Sigmoid colon (tissue), 7 donors: ENCODE measurements at places on chromosomes 12 and 14. TPM values are rescaled to one million over a fixed set of nuclear protein-coding genes. Genes with fewer than 3 reads are reported as not detected.

- DNase-seq, result no peak
Observed at GRCh38 chr12:111173836-111174235, 195.1 kb downstream of the PHETA1 start.

GRCh38 chr14:75427482-75428229 is at the start of gene JDP2:
Gene JDP2, plus strand, starts transcription at chr14:75428022. Its CDS starts 9,899 bp downstream, at chr14:75437921.
- peak; percentile 98 for DNase-seq

DNA sequence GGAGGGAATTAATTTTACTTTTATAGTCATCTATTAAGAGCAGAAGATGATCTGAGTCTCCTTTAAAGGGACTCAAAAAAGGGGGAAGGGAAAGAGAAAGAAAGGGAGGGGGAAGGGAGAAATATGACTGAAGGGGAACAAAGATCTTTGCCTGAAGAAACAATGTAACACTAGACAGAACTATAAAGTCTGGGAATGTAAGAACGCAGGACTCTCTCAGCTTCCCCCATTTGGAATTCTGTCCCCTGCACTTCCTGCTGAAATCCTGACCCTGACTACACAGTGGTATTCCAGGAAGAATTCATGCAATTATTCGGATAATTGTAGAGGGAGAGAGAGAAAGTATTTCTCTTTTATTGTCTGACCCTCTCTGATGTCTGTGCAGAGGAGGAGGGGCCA is 8.6 kb upstream of the HOXC11 start:
- no peak for DNase-seq

DNA sequence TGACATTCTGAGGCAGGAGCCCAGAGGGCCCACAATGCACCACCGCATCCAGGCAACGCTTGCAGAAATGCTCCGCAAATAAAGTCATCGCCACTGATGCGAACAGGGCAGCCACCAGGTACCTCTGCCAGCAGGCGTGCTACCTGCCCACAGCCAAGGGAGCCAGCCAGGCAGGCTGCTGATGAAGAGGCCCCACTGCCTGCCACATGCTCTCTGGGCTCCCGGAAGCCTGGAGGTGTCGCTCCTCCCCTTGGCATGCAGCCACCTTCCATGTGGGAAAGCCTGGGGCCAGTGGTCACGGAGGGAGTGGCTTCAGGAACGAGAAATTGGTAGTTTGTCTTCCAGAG is 14.7 kb downstream of the GPR132 start:
- peak; percentile 63 for DNase-seq

- no peak for DNase-seq
Observed at GRCh38 chr14:34098045-34098984, 147.4 kb upstream of the EGLN3 start.

GRCh38 chr12:95918194-95918993 is 24.0 kb downstream of the CCDC38 start:
- DNase-seq, result no peak

- no peak for DNase-seq
Observed at GRCh38 chr12:129861951-129862350, 41.9 kb downstream of the TMEM132D start.

DNA sequence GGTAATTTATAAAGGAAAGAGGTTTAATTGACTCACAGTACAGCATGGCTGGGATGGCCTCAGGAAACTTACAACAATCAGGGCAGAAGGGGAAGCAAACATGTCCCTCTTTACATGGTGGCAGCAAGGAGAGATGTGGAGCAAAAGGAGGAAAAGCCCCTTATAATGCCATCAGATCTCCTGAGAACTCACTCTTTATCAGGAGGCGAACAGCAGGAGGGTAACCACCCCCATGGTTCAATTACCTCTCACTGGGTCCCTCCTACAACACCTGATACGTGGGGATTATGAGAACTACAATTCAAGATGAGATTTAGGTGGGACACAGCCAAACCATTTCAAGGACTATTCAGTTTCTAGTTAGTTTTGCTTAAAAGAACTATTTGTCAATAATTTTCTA is 453.3 kb downstream of the C12orf50 start:
- DNase-seq, result no peak

FICD gene
- total RNA-seq, result 2.9 TPM

SSPN gene
- total RNA-seq, result 52.4 TPM

ESR2 gene
- 0.16 TPM for total RNA-seq

VIPAS39 gene
- total RNA-seq, result 23.0 TPM

TGM1 gene
- total RNA-seq, result 0.33 TPM

SMARCC2 gene
- total RNA-seq, result 135 TPM

NGB gene
- total RNA-seq, result 3.5 TPM

RNASE1 gene
- total RNA-seq, result 361 TPM

REP15 gene
- total RNA-seq, result 1.1 TPM

SLC7A8 gene
- total RNA-seq, result 19.7 TPM

DIO2 gene
- total RNA-seq, result 0.41 TPM
